ENCODE measurements at places on chromosomes 4 and X.
A peak's percentile ranks its signal among the peaks of the same experiment; 100 is the strongest.

DNA sequence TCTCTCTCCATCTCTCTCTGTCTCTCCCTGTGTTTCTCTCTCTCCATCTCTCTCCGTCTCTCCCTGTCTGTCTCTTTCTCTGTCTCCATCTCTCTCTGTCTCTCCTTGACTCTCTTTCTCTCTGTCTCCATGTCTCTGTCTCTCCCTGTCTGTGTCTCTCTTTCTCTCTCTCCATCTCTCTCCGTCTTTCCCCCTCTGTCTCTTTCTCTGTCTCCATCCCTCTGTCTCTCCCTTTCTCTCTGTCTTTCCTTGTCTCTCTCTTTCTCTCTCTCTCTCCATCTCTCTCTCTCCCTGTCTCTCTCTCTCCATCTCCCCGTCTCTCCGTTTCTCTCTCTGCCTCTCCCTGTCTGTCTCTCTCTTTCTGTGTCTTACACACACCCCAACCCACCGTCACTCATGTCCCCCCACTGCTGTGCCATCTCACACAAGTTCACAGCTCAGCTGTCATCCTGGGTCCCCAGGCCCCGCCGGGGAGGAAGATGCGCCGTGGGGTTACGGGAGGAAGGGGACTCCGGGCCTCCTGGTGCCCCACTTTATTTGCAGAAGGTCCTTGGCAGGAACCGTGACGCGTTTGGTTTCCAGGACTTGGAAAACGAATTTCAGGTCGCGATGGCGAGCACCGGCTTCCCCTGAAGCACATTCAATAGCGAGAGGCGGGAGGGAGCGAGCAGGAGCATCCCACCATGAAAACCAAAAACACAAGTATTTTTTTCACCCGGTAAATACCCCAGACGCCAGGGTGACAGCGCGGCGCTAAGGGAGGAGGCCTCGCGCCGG lies 1.2 kb upstream of the SHOX start:
- DNase-seq: no peak

DNA sequence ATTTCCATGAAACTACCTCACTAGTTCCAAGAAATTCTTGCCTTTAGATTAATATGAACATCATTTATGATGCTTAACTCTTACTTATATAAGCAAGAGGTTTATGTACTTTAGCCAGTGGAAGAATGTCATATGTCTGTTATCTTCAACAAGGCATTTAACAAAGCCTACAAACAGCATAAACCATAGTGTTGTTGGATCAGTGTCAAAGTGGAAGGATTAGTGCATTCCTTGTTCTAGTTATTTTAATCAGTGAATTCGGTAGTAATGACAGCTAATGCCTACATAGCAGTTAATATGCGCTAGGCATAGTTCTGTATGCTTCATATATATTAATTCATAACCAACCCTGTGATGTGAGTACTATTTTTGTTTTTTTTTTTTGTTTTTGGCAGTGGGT lies 3.1 kb downstream of the PI4K2B start:
- peak; percentile 27 for DNase-seq

DNA sequence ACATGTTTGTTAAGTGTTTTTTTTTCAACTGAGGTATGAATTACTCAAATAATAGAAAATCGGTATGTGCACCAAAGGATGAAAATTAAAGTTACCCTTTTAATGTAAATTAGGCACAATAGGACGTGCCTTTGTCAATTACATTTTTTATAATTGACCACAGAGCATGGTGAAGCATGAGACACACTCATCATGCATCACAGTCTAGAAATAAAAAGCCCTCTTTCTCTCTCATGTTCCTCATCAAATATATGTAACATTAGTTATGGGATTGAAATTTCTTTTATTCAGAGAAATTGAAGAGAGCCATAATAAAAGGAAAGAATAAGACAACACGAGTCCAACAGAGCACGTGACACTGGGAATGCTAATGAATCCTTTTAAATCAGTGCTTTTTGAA lies 3.5 kb downstream of the GNRHR start:
- DNase-seq: no peak

DNA sequence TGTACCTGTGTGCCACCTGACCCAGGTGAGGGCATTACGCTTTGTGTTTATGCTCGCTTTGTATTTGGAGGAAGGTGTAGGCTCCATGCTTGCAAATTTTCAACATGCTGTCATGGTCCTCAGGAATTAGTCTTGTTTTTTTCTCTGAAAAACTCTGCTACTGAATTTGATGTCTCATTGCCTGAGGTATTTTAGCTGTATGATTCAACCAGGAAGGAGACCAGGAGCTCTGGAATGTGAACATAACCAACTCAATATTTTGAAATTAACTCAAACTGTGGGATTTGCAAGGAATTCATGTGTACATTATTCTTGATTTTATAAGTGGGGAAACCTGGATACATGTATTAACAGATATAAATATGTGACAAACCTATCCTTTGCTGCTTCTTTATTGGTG lies 134.1 kb downstream of the SLC4A4 start:
- no peak for DNase-seq

DNA sequence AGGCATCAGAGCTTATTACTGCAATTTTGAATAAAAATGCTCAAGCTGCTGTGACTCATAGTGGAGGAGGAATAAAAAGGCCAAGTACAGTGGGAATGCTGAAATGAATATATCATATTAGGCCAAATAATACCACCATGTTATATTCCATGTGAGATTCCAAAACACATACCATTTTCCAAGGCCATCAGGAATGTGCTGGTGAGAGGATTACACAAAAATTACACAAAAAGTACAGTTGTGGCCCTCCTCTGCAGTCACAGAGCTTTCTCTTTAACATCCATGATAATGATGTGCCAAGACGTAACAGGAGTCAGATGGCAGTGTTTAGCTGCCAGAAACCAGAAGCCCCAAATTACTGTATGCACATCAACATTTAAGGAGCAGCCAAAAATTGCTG lies 153.5 kb downstream of the PCDH18 start:
- no peak for DNase-seq

DNA sequence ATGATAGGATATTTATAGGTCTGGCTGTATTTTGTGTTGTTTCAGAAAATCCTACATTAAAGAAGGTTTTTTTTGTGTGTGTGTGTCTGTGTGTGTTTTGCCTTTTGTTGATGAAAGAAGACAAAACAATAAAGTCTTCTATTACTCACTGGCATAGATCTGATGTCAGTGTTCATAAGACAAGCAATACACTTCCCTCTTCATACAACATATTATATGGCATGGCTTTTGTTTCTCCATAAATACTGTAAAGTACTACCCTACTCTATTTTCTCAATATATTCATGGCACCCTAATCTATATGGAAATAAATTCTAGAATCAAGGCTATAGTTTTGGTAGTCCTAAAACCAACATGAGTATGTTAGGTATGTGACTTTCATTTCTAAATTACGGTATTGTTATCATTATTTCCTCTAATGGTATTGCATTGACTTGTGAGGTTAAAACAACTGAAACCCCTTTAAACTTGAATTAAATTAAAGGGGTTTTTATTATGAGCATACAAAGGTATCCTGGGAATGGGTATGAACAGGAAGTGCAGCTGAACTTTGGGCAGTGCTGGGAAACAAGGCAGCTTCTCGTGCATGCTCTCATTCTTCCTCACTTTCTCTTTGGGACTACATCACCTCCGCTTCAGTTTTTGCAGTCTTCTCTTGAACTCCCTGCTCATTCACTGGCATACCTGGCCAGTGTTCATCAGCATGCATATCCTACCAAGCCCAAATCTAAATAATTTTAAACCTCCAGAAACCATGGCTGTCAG lies 70.5 kb upstream of the PRSS48 start:
- DNase-seq: no peak

GRCh38 chrX:129786210-129786651 lies 6.5 kb downstream of the SASH3 start:
- peak; percentile 77 for DNase-seq

- DNase-seq: no peak
These were observed 5.4 kb upstream of the KIAA0232 start for GRCh38 chr4:6776920-6777635.

DNA sequence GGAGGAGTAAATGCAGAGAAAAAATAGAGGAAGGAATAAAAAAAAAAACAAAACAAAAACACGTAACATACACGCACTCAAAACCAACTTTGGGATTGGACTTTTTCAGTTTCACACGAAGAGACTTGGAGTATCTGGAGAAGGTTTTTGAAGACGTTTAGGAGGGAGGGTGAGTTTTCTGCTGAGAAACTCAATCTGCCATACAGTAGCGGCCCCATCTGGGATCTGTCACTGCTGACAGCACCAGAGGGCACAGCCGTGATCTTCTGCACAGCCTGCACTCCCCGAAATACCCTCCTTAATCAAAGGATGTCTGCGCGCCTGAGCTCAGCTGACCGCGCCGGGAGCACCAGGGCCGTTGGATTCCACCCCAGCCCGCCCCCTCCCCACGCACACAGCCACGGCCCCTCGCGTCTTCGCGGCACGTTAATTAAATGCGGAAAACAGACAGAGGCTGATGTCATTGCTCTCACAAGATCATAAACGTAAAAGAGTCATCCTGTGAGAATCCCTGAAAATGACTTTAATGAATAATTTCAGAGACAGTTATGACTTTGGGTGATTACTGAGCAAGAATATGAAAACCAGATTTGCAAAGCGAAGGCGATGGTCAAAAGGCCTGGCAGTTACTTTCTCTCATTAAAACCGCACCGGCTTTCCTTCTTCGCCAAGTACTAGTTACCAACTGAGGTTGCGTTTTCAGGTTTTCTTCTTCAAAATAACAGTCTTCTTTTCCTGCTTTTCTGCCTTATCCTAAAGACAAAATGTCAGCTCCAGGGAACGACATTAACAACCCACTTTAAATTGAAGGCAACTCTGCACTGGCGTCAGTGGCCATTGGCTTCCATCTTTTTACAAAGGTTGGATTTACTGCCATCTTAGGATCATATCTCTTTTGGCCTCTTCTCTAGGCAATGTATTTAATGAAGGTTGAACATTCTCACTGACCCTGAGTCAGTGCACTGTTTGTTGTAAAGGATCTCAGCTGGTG lies 10.6 kb downstream of the HAND2 start:
- DNase-seq: no peak

GRCh38 chr4:172871381-172871780 lies 297.2 kb upstream of the GALNT7 start:
- DNase-seq: peak; percentile 1

GRCh38 chr4:38160487-38161207 lies 200.4 kb downstream of the PTTG2 start:
- peak; percentile 55 for DNase-seq

DNA sequence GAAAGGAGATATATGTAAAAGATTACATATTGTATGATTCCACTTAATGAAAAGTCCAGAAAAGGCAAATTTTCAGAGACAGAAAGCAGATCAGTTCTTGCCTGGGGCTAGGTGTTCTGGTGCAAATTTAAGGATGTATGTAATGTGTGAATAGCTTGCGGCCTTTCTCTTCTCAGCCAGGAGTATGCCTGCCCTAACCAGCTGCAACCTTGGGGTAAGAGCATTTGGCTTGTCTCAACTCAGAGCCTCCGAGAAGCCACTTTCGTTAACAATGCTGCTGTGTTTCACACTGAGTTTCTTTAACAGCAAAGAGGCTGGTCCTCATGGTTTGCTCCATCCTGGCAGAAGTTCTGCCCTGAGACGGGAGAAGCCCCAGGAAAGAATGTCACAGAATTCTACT lies 102.7 kb downstream of the SPCS3 start:
- DNase-seq: no peak

- no peak for DNase-seq
These were observed 121.4 kb upstream of the ANKRD50 start for GRCh38 chr4:124833831-124834505.

DNA sequence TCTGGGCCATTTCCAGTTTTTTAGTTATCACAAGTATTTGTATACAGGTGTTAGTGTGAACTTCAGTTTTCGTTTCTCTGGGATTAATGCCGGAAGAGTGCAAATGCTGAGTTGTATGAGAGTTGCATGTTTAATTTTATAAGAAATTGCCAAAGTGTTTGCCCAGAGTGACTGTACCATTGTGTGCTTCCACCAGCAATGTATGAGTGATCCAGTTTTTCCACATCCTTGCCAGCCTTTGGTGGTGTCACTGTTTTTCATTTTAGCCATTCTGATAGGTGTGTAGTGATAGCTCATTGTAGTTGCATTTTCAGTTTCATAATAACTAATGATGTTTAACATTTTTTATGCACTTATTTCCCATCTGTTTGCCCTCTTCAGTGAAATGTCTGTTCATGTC lies 18.4 kb downstream of the PLS3 start:
- DNase-seq: no peak

- no peak for DNase-seq
These were observed 93.7 kb downstream of the ADGRL3 start for GRCh38 chr4:61293707-61294400.

- no peak for DNase-seq
These were observed 121.5 kb downstream of the REELD1 start for GRCh38 chr4:146335763-146336409.

- no peak for DNase-seq
These were observed 10.4 kb upstream of the NSUN7 start for GRCh38 chr4:40739347-40739746.

DNA sequence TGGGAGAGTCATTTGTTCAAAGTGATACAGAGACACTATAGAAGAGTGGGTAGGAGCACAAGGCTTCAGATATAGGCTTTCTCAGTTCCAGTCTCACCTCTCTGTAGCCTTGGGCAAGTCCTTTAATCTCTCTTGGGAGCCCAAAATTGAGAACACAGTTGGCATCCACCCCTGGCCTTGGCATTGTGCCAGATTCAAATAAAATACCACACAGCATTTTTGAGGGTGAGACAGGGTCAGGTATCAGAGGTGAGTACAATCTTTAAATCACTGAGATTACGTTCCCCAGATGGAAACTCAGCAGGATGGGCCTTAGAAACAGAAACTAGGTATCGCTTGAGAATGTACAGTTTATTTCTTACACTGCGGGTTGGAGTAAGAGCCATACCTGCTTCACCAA lies 25.2 kb upstream of the SMIM10L2A start:
- no peak for DNase-seq

DNA sequence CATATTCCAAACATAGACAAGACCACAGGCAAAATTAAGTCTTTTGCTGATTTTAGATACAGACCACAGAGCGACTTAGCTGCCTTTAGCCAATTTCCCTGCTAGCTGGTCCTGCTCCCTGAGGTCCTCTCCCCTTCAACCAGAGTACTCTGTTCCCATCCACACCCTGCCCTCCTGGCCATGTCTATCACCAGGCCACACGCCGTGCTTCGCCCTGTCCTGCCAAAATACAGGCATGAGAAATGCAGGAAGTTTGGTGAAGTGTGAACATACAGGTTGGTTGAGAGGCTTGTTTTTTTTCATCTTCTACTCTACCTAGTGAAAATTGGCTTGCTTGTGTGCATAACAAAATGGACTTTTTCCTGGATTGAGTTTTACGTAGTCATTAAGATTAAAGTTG lies 226.2 kb upstream of the TENM3 start:
- no peak for DNase-seq

DNA sequence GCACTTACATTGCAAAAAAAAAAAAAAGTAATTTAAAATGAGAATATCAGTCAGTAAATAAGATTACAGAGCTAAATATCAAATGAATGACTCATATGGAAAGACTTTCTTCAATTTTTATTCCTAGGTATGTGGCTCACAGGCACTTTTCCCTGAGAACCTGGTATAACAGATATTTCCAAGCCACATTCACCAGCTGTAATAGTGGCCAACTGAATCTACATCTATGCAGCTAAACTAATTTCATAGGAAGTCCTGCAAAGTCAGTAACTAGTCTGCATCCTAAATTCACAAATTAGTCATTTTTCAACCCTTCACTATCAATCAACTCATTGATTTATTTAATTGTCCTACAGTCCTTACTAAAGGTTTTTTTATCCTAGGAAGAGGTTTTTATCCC lies 5.6 kb downstream of the PDE5A start:
- DNase-seq: no peak

All from hematopoietic multipotent progenitor cell treated with erythropoietin and hydrocortisone succinate and interleukin-3 and kit ligand, for 6 days (in vitro differentiated cells).